ENCODE measurements at places on chromosomes 11 and 22.

DNA sequence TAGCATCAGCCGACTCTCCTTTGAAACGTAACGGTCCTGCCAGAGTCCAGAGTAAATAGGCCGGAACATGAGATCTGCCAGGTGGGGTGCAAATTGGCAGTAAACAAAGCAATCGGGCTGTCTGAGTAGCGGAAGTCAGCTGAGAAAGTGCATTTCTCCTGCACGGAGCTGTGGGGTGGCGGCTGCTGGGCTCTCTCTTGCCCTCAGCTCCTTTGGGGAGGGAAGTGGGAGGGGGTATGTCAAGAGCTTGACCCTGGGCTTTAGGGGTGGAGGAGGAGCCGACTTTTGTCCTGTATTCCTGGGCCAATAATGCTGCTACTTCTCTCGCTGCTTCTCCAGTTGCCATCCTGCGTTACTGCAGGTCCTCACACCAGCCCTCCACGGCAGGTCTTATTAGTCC lies 11.6 kb downstream of the GRIK4 start:
- no peak for DNase-seq

DNA sequence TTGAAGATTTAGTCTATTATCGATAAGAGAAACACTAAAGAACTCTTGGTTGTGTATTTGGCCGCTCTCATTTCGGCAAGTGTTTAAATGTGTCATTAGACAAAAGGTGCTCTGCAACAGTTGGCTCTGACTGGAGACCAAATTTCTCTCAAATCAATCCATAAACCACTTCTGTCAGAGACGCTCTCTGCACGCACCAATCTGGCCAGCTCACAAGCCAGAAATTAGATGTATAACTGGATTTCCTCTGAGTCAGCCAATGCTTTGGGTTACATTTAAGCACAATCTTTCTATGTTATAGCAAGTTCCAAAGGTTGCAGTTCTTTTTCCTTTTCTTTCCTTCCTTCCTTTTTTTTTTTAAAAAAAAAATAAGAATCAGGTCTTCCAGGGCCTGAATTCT lies 17.6 kb upstream of the PARVA start:
- DNase-seq = no peak

GRCh38 chr11:30868626-30869081 lies 282.5 kb upstream of the MPPED2 start:
- DNase-seq = no peak

- DNase-seq = no peak
These were observed 18.8 kb downstream of the RASD2 start for GRCh38 chr22:35559354-35560005.

- no peak for DNase-seq
These were observed 126.5 kb downstream of the CHST1 start for GRCh38 chr11:45538939-45539338.

GRCh38 chr11:64007629-64008282 lies 21.5 kb downstream of the OTUB1 start:
- no peak for DNase-seq

- peak; percentile 95 for DNase-seq
These were observed 1.6 kb downstream of the TMEM132A start for GRCh38 chr11:60925868-60926267.

DNA sequence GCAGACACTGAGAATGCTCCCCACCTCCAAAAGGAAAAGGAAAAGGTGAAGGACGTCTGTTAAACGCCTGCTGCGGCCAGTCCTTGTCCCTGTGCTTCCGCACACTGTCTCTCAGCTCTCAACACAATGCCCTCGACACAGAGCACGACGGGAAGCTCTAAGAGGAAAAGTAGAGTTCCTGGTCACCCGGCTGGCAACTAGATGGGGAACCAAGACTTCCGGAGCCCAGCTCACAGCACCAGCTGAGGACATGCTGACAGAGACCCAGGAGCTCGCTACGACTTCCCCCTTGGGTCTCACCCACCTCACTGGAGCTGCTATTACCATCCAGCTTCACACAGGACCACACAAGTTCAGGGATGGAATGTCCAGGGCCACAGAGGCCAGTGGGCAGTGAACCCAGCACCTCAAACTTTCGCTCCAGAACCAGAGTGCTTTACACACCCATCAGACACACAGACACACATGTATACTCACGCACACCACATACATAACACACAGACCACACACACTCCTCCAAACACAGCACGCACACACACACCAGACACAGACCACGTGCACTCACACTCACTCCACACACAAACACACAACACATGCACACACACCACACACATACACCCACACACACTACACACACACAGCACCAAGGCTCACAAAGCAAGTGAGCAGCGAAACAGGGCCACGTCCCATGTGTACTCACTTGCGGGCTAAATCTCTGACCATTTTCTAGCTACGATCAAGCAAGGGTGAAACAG lies 9.6 kb downstream of the SULT4A1 start:
- DNase-seq = no peak

- DNase-seq = no peak
These were observed 247.1 kb downstream of the MIAT start for GRCh38 chr22:26904483-26904882.

GRCh38 chr11:20669820-20670684 lies 666 bp downstream of the NELL1 start:
- DNase-seq = no peak

GRCh38 chr22:38018938-38019827 lies 34.8 kb upstream of the SOX10 start:
- DNase-seq = no peak

DNA sequence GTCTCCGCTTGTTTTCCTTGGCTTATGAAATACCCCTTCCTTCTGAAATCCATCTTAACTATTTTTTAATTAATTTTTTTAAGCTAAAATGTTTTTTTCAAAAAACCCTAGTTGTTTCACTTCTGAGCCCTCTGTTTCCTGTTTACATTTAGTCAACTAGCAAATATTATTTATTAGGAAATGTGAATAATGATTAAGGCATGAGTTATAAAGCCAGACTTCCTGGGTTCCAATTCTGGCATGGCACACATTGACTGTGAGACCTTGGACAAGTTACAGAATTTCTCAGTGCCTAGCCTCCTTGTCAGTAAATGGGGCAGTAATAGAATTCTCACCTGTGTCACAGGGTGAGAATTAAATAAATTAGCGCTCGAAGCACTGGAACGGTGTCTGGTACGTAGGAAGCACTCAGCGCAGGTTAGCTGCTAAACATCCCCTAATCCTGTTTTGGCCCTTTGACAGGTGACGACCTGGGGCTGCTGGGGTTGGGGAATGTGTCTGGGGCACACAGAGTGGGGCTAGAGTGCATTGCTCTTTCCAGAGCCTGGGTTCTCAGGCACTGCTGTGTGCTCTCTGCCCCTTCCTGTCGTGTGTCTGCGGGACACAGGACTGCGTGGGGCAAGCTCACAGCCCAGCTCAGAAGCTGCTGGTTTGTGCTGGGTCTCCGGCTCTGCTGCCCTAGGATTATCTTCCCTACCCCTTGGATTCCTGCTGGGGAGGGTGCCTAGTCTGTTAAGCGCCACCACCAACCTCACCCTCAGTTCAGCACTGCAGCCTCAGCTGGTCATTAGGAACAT lies 13.1 kb downstream of the PANX1 start:
- DNase-seq = no peak

DNA sequence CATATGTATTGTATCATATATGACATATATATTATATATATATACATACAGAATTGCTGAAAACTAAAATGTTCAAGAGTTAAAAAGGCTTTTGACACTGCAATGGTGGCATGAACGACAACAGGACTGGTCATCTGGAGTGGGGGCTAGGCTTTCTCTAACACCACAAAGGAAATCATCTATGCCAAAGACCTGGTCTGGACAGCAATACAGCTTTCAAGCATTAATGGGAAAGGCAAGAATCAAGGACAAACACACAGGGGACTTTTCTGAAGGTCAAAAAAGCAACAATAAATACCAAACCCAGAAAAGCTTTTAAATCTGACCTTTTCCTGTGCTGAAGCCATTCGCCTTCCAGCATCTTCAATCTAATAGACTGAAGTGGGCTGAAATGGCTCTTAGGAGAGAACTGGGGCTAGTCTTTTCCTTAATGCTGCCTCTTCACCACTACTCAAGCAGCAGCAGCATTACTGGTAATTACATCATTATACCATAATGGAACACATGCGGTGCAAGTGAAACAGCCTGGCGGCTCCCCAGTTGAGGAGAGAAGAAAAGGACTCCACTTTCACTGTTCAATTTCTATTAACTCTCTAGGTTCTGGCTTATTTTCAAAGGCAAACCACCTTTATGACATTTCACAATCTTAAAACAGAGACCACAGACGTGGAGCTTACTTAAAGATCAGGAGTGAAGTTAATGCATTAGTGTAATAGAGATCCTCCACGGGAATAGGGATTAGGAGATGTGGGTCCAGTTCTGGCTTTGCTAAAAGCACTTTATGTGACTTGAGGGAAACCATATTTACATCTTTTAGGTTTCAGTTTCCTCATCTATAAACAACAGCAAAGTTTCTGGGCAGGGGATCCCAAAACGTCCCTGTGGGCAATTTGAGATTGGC lies 63.0 kb downstream of the GAB2 start:
- no peak for DNase-seq

DNA sequence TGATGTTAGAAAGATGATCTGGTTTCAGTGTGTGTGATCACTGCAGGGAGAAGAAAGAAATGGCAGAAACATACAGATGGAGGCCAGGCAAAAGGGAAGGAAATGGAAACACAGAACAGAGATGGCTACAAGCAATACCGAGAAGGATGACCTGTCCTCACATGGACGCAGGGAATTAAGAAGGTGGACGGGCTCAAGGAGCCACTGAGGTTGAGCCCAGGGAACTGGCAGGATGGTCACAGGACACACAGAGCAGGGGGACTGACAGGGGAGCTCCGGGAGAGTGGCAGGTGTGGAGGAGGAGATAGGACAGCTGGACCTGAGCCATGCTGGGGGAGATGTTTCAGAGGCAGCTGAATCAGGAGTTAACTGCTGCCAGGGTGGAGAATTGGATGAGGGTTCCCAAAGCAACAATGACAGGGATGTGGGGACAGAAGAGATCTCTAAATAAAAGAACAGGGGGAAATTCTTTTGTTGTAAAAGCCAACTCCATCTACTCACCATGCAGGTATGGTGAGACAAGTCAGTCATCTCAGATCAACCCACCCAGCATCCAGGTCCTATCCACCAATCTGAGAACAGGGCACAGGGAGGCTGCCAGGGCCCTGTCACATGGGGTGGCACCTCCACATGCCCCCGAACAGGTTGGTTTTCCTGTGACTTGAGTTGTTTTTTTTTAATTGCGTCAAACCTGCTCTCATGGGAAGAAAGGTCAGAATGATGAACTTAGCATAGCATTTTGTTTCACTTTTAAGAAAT lies 26.3 kb downstream of the KLHL22 start:
- no peak for DNase-seq

DNA sequence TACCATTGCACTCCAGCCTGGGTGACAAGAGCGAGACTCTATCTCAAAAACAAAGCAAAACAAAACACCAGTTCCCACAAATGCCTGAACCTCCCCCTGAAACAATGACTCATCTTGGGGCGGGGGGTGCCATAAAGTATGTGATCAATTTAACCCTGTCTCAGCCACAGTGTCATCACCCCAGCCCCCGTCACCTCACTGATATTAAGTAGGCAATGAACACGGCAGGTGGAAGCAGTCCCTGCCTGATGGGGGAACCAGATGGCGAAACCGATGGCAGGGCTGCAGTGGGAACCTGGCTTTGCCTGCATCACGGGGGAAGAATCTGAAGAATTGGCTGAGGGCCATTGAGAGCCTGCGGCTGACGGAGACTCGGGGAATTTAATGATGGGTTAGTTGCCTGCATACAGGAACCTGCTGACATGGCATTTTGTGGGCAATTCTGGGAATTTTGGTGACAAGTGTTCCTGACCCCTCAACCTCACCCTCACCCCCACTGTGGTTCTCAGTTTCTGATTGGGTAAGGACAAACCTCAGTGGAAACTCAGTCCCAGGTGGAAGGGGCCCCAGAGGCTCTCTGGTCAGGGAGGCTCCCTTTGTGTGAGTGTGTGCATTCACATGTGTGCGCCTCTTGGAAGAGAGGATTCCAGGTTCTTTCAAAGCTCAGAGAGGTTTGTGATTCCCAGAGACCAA lies 39.1 kb upstream of the SHISAL1 start:
- DNase-seq = peak; percentile 75

- no peak for DNase-seq
These were observed 14.0 kb upstream of the GDPD5 start for GRCh38 chr11:75539459-75540334.

GRCh38 chr11:18526130-18526520 lies 617 bp downstream of the TSG101 start:
- DNase-seq = peak; percentile 8

DNA sequence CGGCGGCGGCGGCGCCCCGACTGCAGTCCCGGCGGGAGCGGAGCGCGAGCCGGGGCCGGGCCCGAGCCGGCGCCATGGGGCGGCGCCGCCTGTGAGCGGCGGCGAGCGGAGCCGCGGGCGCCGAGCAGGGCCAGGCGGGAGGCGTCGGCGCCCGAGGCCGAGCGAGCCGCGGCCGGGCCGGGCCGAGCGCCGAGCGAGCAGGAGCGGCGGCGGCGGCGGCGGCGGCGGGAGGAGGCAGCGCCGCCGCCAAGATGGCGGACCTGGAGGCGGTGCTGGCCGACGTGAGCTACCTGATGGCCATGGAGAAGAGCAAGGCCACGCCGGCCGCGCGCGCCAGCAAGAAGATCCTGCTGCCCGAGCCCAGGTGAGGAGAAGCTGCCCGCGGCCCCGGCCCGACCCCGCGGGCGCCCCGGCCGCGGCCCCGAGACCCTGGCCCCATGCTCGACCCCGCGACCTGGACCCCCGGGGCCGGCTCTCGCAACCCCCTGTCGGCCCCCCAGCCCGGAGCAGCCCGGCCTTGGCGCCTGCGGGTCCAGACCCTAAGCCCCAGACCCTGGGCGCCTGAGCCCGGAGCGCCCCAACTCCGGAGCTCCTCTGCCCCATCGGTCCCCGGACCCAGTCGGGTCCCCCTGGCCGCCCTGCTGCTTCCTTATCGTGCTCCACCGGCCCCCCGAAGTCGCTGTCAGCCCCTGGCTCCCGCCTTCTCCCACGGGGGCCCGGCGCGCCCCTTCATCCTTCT lies at the start of gene GRK2:
TSS of gene GRK2 (plus strand) at position 25 of the 739 bp plus-strand sequence. CDS start at position 252, 227 bp downstream.
- DNase-seq = peak; percentile 65

DNA sequence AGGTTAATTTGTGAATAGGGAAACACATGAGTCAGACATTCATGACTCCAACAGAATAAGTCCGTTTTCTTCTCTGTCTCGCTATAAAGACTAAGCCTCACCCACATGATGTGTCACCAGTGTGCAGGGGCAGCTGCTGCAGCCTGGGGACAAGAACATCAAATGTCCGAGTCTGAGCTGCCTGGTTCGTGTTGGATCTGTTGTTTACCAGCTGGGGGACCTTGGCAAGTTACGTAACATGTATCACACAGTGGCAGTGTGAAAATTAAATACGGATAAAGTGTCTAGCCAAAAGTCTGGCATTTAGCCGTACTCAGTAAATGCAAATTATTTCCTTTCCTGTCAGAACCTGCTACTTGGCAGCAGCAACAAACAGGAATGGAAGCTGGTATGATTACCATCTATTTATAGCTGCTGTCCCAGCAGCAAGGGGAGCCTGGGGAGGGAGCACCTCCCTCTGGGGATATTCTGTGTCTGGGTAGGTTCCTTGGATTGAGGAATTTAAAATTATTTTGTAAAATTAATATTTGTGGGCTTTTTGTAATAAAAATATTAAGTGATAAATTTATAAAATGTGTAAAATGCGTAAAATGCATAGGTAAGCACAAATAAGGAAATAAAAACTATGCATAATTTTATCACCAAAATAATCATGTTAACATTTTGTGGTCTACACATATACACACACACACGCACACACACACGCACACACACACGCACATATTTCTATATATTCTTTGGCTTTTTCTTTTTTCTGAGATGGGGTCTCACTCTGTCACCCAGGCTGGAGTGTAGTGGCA lies 1.3 kb upstream of the CLDN25 start:
- DNase-seq = peak; percentile 37
